Anterior cingulate cortex (tissue), 58 donors: ENCODE measurements at places on chromosomes 5 and 9.

DNA sequence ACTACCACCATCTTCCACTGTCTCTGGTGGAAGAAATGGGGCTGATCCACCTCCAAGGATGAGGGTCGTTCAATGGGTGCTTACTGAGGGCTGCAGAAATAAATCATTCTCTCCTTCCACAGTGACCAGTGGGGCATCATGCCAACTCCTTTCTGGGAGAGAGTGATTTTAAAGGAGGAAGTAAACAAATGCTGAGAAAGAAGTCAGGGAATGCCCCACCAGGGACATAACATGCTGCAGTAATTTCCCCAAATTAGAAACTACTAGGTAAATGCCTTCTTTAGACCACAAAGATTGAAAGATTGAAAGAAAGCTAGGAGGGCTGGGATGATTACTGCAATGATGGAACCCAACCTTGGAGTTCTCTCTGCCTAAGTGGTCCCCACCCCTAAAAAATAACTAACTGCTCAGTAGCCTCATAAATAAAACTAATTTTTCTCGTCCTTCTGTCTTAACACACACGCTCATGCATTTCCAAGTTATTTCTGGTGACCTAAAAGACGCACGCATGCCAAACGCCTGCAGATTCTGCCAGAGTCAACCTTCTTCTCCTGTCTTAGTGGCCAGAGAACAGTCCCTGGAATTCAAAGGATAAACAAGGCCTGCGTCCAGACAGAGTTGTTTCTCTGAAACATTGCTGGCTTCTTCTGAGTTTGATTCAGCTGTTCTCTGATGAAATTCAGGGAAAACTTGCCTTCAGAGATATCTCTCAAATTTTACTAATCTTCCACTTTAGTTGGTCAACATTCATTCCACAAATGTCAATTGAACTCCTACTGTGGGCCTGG lies 250.0 kb downstream of the NR3C1 start:
- no peak for DNase-seq

GRCh38 chr9:1712861-1713450 lies 302.2 kb upstream of the SMARCA2 start:
- DNase-seq: no peak

DNA sequence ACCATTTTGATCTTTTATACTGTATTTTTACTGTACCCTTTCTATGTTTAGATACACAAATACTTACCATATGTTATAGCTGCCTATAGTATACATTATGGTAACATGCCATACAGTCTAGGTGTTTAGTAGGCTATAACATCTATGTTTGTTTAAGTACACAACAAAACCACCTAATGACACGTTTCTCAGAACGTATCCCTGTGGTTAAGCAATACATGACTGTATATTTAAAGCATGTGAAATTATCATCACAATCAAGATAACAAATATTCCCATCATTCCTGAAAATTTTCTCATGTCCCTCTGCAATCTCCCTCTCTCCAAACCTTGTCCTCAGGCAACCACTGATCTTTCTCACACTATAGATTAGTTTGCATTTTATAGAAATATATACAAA lies 66.4 kb upstream of the SUSD1 start:
- no peak for DNase-seq

DNA sequence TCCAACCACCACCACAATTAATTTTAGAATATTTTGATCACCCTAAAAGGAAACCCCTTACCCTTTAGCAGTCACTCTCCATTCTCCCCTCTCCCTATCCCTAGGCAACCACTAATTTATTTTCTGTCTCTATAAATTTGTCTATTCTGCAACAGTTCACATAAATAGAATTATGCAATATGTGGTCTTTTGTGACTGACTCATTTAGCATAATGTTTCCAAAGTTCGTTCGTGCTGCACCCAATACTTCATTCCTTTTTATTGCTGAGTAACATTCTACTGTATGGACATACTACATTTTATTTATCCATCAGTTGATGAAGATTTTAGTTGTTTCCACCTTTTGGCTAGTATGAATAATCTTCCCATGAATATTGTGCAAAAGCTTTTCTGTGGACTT lies 18.2 kb upstream of the CDC20B start:
- no peak for DNase-seq

DNA sequence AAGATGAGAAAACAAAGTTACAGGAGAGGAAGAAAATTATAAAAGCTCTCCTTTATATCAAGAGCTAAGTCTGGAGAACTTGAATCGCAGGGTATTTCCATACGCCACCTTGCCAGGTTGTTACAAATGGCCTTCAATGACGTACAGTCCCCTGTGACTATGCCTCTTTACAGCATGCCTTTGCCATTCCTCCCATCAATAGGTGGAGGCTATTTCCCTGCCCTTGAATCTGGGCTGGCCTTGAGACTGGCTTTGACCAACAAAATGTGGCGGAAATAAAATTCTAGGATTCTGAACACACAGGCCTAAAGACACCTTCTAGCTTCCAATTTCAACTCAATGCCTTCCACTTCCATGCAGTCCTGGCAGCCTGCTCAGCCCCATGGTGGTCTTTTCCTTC lies 45.7 kb downstream of the TSSK1B start:
- no peak for DNase-seq
